Cardiac muscle cell (in vitro differentiated cells and primary cell): ENCODE measurements at places on chromosomes 2 and 18.
A peak's percentile ranks its signal among the peaks of the same experiment; 100 is the strongest.

DNA sequence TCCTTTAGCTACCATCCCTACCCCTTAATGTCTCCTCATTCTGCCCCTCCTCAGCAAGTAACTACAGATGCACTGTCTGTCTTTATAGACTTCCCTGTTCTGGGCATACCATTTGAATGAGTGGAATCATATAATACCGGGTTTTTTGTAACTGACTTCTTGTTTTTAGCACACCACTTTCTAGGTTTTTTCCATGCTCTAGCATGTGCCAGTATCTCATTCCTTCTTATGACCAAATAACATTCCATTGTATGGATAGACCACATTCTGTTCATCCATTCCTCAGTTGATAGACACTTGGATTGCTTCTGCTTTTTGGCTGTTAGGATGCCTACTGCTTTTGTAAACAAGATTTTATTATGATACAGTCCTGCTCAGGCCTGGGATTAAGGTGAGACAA, 154.7 kb downstream of the TSN start:
- no peak for DNase-seq

GRCh38 chr2:15677141-15677843, 85.6 kb downstream of the DDX1 start:
- peak; percentile 41 for DNase-seq

- no peak for DNase-seq
These were observed 162.5 kb downstream of the NDUFA10 start for GRCh38 chr2:239862613-239863012.

DNA sequence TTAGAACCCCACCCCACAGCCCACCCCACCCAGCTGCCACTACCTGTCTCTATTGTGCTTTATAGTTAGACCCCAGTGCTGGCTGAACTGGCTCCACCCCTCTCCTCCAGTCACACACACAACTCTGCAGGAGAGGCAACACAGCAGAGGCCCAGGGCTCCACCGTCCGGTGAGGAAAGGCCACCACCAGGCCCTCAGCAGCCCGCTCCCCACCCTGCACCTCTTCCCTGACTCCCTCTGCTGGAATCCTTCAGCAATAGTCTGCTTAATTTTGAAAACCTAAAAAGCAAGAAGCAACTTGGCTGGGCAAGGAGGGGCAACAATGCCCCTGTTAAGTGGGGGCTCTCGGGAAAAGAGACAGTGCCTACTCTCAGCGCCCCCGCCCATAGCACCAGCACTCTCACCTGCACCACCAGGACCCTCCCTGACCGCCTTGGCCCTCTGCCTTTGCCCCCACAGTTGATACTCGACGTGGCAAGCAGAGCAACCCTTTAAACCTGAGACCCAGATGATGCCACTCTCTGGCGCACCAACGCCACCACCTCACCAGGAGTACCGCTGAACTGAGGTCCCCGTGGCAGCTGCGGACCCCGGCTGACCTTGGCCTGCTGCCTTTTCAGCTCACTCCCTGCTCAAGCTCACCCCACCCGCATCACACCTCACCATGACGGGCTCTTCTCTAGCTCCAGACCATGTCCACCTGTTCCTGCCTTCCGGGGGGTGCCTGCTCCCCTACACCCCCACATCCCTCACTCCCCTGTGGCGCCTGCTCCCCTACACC, 45.7 kb downstream of the NDUFA10 start:
- DNase-seq, result peak; percentile 78

DNA sequence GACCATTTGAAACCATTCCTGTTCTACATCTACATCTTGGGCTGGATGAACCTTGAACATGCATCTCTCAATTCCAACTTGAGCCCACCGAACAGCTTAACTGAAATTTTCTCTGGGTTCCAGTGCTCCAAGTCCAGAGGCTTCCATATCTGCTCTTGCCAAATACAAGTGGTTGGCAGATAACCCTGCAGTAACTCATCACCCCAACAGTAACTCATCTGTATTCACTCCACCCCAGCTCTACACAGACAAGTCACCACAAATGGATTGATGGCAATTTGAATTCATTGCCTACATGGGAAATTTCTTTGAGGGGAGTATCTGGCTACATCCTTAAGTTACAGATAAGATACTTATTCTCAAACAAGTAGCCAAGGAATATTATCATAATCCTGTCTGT, 502.4 kb upstream of the TNP1 start:
- DNase-seq, result no peak

DNA sequence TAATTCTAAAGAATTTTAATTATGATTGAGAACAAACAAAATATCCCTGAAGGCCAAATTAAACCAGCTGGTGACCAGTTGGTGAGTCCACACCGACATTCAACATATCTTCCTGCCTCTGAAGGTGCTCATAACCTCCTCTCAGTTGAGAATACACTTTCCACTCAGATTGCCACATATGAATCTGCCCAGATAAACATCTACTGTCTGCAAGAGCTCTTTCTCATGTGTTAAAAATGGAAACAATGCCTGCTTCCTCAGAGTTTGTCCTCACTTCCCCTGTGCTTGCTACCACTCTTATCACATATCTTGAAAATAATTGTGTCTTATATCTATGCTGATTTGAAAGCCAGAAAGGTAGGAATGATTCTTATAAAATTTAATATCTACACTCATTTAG, 177.7 kb upstream of the GULP1 start:
- peak; percentile 7 for DNase-seq

DNA sequence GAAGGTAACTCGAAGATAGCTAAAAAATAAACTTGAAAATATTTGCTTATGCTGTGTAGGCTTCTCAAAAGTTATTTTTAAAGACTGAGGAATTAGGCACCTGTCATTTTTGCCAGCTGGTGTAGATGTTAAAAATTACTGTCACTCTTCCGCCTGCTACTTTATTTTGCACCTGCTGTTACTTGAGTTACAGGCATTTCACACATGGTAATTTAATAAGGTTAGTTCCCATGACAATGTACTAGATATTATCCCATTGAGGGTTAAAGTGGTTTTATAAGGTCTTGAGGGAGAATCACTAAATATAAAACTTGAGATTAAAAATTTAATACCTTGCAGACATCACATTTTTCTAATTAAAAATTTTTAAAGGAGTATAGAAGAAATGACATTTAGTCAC, 26.6 kb downstream of the MYL1 start:
- no peak for DNase-seq

DNA sequence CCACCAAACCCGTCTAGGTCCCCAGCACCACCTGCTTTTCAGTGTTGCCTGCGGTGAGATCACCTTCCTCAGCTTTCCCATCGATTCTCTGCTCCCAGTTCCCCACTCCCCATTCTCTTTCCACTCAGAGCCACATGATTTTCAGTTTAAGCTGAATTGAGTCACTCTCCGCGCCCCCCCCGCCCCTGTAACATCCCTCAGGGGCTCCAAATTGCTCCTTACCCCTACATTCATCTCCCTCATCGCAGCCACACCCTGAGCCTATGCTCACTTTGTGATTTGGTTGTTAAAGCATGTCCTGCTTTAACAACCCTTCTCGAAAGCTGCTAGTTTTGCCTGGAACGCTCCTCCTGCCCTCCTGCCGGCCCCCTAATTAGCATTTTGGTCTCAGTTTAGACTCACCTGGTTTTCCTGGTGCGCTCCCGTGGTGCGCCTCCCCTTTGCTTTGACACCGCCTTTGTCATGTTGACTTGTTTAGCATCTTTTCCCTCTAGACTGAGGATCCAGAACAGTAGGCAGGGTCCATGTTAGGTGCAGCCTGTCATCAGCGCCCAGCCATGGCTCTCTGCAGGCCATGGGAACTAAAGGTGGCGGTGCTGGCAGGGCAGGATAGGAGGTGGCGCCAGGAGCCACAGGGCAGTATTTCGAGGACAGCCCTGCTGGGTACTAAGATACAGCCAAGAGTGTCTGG, 60.8 kb downstream of the ST3GAL5 start:
- DNase-seq, result no peak
